Stimulated activated CD4-positive, alpha-beta T cell treated with anti-CD3 and anti-CD28 coated beads, Interleukin-15, amount 100 ng/mL, for 48 hours (primary cell): ENCODE measurements at places on chromosomes 6 and 20.
A peak's percentile ranks its signal among the peaks of the same experiment; 100 is the strongest.

- no peak for DNase-seq
Measured at GRCh38 chr20:695165-695866, 19.7 kb upstream of the SCRT2 start.

- DNase-seq: no peak
Measured at GRCh38 chr6:18360188-18360587, 27.0 kb upstream of the RNF144B start.

DNA sequence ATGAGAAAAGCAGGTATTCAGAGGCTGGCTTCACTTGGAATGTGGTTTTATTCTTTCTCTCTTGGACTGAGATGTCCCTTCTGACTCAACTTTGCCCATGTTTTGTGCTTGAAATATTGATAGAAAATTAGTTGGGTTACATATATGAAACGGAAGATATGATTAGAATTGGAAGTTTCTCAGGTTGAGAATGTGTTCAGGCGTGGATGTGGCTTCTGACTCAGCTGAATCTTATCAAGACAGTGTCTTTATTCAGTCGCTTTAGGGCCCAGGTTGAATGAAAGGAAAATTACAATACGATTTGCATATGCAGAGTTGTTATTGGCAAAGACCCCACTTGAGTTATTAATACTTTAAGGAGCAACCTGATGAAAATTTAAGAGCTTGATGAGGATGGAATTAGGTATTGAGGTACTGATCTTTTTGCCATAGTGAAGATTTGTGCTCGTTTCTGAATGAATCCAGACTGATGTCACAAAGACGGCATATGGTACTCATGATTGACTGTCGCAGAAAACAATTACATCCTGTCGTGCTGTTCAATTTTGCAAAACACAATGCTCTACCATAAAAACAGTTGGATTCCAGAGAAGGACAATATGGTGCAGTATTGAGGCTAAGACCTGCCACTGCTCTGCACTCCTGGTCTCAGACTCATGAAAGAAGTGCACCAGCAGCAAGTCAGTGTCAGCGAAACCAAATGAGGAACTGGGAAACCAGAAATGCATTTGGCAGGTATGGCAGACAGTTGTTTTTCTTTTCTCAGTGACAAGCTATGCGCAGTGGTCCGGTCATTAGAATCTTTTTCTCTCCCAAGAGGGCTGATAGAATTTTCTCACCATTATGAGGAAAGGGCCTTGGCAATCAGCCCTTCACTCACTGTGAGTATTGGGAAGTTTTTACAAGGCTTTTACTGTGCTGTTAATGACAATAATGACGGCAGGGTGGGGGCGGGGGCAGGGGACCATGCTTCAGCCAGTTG is 158.3 kb downstream of the DOK5 start:
- no peak for DNase-seq

GRCh38 chr20:5781798-5782750 is 31.9 kb downstream of the SHLD1 start:
- no peak for DNase-seq

- DNase-seq: no peak
Measured at GRCh38 chr6:104969108-104969507, 12.2 kb downstream of the LIN28B start.

GRCh38 chr20:42093542-42094440 is 475.6 kb upstream of the CHD6 start:
- no peak for DNase-seq

GRCh38 chr20:53050338-53050737 is 78.2 kb downstream of the TSHZ2 start:
- no peak for DNase-seq

- DNase-seq: no peak
Measured at GRCh38 chr6:146551545-146551944, 7.9 kb downstream of the RAB32 start.

GRCh38 chr6:127289934-127290333 is 23.3 kb downstream of the RNF146 start:
- no peak for DNase-seq

DNA sequence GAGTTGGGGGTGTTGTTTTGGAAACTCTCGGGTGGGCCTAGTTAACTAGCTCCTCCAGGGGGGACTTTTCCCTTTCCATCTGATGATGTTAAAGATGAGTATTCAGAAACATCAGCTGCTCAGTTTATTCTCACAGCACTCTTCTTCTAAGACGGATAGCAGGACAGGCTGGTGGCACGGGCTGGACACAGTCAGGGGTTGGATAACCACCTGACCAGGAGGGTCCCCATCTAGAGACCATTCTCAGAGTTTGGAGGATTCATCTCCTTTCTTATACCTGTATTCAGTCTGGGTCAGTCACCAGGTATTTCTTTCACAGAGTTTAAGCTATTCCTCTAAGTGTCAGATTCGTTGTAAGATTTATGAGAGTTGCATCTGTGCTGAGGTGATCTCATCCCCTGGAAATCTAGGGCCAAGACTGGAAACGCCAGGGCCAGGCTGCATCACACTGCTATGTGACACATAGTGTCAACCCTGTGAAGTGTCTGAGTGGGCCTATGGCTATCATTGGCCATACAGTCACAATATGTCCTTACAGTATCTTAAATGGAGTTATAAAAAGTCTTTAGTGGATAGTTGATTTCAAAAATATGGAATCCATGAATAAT is 111.7 kb downstream of the FAM50B start:
- no peak for DNase-seq

- no peak for DNase-seq
Measured at GRCh38 chr6:125747589-125748405, 1.6 kb upstream of the HEY2 start.

DNA sequence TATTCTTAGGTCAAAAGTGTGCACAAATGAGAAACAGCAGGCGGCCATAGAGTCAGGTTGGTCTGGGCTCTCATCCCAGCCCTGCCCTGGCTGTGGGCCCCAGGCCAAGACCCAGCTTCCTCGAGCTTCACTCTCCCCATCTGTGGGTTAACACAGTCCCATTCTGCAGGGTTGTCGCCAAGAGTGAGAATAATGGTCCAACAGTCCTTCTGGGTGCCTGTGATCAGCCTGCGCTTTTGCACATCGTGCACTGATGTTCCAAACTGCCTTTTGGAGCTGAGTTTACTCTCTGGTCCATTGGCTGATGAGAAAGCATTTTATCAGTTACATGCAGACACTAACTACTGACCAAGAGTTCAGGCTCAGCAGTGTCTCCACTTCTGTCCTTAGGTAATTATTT is 82.6 kb downstream of the INSM1 start:
- no peak for DNase-seq

DNA sequence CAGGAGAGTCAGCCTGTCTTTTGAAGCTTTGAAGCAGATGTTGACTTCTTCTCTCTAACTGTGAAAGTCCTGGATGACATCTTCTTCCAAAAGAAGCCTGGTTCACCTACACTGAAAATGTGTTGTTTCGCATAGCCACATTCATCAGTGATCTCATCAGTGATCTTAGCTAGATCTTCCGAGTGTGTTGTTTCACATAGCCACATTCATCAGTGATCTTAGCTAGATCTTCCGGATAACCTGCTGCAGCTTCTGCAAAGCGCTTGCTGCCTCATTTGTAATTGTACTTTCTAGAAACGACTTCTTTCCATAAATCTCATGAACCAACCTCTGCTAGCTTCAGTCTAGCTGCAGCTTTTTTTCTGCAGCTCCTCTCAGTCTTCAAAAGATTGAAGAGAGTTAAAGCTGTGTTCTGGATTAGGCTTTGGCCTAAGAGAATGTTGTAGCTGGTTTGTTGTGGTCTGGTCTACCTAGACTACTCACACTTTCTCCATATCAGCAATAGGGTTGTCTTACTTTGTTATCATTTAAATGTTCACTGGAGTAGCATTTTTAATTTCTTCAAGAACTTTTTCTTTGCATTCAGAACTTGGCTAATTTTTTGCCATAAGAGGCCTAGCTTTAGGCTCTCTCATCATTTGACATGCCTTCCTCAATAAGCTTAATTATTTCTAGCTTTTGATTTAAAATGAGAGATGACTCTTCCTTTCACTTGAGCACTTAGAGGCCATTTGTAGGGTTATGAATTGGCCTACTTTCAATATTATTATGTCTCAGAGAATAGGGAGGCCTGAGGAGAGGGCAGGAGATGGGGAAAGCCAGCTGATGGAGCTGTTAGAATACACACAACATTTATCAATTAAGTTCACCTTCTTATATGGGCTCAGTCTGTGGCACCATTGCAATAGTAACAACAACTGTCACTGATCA is 48.7 kb upstream of the EXOC2 start:
- DNase-seq: no peak

DNA sequence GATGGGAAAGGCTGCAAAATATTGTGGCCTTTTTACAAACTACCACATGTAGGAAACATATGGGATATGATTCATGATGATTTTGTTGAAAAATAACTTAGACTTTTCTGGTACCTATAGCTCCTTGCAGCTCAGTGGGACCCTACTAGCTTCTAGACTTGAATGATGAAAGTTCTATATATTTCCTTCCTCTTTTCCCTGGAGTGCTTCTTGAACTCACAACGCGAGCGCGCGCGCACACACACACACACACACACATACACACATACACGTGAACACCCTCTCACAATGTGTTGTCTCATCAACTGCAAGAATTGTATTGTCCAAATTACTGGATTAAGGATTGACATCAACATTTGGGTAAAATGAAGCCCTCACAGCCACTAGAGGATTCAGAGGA is 61.9 kb downstream of the TOX2 start:
- no peak for DNase-seq

DNA sequence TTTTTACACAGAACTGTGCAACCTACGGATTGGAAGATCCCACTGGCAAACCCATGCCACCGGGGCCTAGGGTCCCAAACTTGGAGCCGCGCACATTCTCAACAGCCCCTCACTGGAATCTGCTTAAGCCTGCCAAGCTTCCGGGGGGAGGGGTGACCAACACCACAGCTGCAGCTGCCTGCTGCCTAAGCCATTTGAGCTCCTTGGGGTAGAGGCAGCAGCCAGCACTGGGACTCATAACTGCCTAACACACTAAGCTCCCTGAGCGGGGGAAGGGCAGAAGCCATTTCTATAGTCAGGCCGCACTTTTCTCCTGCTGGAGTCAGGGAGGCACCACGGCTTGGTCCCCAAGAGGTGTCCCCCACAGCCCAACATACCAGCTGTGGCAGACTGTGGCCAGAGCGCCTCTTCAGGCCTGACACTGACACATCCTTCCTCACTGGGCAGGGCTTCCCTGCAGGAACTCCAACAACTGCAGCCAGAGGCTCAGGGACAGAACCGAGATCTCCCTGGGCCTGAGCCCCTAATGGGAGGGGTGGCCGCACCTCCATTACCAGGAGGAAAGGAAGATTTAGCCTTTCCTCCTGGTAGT is 270.3 kb upstream of the ECI2 start:
- no peak for DNase-seq

DNA sequence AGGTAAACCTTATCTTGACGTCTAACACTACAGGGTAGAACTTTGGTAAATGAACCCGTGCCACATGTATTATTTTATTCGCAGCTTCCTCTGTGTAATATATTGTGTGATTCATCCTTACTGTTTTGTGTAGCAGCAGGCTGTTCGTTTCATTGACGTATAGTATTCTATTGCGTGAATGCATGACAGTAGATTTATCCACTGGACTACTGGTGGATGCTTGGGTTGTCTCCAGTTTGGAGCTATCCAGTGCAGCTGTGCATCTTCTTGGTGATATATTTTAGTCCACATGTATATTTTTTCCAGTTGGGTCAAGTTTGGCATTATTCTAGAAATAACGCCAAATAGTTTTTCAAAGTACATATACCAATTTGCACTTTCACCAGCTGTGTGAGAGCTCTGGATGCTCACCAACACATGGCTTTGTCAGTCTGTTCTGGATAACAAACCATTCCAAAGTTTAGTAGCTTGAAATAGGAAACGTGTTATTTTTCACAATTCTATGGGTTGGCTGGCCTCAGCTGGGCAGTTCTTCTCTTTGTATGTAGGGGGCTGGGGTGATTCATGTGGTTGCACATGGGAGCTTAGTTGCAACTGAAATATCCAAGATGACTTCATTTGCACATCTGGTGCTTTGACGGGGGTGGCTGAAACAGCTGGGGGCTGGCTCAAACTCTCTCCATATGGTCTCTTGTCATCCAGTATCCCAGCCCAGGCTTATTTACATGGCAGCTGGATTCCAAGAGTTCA is 9.3 kb downstream of the ECT2L start:
- DNase-seq: no peak

- no peak for DNase-seq
Measured at GRCh38 chr6:163536770-163537169, 122.3 kb downstream of the QKI start.

GRCh38 chr6:7909323-7910276 is 988 bp downstream of the TXNDC5 start:
- peak; percentile 27 for DNase-seq

GRCh38 chr6:9139746-9140145 is 704.4 kb upstream of the SLC35B3 start:
- no peak for DNase-seq

GRCh38 chr6:156021746-156022396 is 566.2 kb upstream of the NOX3 start:
- DNase-seq: no peak

DNA sequence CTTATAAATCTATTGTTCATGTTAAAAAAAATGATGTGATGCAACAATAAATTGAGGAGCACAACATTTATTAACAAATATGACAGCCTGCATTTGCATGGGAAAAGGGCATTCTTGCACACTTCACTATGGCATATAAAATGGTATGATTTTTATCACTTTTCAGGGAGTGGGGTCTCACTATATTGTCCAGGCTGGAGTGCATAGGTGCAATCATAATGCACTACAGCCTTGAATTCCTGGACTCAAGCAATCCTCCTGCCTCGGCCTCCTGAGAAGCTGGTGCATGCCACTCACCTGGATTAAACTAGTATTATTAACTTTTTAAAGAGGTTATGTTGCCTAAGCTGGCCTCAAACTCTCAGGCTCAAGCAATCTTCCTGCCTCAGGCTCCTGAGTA is 11.4 kb downstream of the NUP43 start:
- no peak for DNase-seq

- DNase-seq: no peak
Measured at GRCh38 chr20:63895952-63896263, 982 bp downstream of the DNAJC5 start.

GRCh38 chr6:158536891-158537798 is 22.7 kb upstream of the TMEM181 start:
- no peak for DNase-seq

GRCh38 chr20:51171141-51171540 is 148.2 kb upstream of the KCNG1 start:
- DNase-seq: no peak

GRCh38 chr6:86966271-86966670 is 28.9 kb downstream of the HTR1E start:
- no peak for DNase-seq

DNA sequence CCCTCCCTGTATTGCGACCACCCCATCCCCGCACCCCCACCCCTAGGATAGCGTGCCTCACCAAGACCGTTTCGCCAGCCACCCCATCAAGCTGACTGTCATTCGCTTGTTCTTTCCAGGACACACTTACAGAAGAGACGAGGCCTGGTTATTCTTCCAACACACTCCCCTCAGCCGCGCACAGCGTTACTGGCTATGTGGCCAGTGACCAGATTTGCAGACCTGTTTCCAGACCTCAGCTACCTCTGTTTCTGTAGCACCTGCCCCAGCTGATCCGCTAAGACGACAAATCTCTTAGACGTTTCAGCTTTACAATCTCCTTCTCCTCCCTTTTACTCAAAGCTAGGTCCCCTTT is 26.1 kb downstream of the HLA-F start:
- DNase-seq: no peak
